ENCODE measurements at places on chromosomes 11 and 22.

- DNase-seq = no peak
Measured at GRCh38 chr11:67652965-67653845, 2.7 kb upstream of the ACY3 start.

GRCh38 chr11:114208377-114208776, 87.8 kb upstream of the NNMT start:
- peak; percentile 4 for DNase-seq

DNA sequence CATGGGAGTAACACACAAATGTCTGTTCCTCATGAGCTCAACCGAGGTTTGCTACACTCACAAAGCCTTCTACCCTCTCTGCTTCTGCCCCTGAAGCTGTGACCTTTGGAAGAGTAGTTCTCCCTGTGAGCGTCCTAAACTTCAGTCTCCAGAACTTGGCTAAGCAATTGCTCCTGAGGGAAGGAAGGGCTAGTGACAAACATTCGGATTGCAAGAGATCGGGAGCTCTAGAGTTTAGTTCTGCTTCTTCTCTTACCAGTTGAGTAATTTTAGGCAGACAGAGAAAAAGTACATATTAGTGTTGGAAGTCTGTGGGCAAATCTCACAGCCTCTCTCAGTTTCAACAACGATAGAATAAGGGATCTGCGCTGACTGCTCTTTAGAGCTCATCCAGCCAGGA, 27.3 kb upstream of the ELF5 start:
- DNase-seq = no peak

GRCh38 chr22:43515902-43516301, 104.1 kb downstream of the MPPED1 start:
- no peak for DNase-seq

- no peak for DNase-seq
Measured at GRCh38 chr11:111559800-111560464, 19.4 kb downstream of the LAYN start.

DNA sequence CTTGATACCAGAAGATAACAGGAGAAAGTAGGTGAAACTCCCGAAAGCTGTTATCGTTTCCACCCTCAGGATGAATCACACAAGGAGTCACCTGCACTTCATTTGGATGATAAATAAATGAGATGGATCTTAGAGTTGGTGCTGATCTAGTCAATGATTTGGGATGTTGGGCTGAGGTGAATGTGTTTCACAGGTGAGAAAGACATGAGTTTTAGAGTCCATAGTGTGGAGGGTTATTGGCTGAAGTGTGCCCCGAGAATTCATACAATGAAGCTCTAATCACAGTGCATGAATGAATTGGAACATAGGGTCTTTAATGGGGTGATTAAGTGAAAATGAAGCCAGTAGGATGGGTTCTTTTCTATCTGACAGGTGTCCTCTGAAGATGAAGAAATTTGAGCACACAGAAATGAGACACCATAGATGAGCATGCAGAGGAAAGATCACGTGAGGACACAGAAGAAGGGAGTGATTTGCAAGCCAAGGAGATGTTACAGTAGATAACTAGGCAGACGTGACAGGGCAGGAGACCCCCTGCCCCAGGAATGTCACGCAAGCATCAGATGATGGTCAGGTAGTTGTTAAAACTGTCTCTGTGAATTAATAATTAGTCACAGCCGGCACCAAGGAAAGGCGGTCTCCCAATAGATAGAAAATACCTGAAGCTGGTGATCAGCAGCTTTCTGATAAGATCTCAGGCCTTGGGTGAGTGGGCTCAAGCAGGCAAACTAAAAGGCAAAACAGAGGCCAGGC, 60.3 kb upstream of the IGLL5 start:
- DNase-seq = no peak

- no peak for DNase-seq
Measured at GRCh38 chr11:117752721-117753237, 44.2 kb downstream of the DSCAML1 start.

DNA sequence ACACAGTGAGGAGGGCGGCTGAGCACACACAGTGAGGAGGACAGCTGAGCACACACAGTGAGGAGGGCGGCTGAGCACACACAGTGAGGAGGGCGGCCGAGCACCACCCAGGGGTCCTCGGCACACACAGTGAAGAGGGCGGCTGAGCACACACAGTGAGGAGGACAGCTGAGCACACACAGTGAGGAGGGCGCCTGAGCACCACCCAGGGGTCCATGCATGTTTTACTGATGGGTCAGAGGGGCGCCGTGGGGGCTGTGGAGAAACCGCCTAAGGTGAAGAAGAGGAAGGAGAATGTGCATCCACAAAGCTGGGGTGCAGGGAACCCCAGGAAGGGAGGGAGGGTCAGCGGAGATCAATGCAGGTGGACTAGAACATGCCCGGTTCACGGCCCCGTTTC, 461.8 kb downstream of the BRD1 start:
- DNase-seq = no peak

DNA sequence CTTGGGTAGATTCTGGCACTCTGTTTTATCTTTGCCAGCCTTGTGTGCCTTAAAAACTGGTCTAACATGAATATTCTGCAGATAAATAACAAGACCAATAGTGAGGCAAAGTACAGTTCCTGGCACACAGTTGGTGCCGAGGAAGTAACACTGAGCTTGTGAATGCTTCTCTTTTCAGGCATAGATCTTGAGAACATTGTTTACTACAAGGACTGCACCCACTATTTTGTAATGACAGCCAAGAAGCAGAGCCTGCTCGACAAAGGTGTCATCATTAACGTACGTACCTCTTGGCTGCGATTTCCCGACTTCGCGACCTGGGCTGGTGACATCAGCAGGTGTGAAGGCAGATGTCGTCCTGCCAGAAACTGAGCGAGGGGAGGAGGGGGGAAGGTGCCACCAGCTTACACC, 105.7 kb downstream of the MICAL2 start:
- no peak for DNase-seq

DNA sequence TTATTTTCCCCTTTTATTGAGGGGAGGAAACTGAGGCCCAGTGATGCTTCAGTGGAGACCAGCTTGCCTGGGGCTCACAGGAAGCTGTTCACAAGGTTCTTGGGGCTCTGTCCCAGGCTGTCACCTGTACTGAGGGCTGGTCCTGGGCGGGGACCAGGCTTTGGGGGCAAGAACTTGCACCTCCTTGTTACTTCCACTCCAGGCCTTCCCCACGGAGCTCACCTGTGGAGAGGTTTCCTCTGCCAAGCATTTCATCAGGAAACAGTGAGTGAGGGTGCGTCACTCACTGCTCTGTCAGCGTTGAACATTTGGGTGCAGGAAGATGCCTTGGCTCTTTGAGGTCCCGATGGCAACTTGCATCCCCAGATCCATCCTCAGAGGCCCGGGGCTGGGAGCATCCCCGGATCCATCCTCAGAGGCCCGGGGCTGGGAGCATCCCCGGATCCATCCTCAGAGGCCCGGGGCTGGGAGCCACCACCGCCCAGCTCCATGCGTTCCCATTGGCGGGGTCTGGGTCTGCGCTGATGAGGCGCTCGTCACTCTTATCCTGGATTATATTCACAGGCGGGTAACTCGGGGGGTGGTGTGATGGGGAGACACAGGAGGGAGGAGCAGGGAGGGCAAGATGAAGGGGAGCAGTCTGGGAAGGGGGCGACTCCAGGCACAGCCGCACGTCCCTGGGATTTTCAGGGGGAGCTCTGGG, 1.4 kb upstream of the SMIM38 start:
- no peak for DNase-seq

- DNase-seq = no peak
Measured at GRCh38 chr22:24066865-24067264, 55.8 kb downstream of the CABIN1 start.

DNA sequence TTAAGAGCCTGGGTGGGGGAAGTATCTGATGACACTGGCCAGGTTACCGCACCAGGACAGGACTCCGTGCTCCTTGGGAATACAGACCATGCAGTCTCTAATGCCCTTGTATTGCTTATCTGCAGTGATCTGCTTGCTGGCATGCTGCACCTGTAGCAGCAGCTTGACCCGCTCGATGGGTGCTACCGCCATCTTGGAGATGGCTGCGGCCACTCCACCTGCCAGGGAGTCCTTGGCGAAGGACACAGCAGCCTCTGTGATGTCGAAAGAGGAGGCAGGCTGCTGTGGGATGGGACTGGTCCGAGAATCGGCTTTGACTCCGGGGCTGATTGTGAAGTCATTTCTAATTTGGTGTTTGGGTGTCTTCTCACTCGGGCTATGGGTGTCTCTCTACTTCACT, 3.1 kb downstream of the WBP2NL start:
- no peak for DNase-seq

DNA sequence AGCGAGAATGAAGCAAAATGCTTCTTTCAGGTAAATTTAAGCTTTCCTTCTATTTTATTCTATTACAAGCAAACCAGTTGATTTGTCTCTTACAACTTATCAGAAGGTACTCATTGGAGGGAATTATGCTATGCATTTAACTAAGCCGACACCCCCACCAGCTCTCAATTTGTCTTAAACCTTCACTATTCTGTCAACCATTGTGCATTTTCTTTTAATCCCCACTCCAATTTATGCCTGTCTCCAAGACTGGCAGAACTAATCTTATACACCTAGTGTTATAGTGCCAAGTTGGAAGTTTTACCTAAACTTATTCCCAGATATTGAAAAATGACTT, 12.5 kb downstream of the TAF1D start:
- DNase-seq = no peak

DNA sequence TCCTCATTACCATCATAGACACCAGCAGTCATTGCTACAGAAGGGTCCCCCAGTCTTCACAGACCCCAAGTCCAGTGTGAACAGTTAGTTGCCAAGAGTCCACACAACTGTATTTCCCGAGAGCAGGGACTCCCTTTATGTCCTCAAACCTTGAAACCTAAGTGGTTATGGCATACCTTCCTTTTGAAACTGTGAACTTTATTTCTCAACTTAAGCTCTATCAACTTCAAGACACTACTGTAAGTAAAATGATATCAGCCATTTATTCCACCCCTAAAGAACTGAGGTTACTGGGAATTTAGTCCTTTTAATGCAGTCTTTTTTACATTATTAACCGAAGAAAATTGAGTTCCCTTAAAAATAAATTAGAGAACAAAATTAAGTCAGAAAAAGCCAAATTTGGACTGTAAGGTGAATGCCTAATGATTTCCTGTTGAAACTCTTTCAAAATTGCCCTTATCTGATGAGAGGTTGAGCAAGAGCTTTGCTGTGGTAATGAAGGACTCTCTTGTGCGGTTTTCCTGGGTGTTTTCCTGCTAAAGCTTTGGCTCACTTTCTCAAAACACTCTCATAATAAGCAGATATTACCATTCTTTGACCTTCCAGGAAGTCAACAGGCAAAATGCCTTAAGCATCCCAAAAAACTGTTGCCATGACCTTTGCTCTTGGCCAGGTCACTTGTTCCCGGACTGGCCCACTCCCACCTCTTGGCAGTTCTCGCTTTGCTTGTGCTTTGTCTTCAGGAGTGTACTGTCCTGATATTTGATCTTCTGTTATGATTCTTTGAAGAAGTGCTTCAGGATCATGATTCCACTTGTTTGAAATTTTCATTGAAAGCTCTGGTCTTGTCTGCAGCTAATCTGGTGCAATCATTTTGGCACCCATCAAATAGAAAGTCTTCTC, 765.4 kb upstream of the ANO3 start:
- no peak for DNase-seq

DNA sequence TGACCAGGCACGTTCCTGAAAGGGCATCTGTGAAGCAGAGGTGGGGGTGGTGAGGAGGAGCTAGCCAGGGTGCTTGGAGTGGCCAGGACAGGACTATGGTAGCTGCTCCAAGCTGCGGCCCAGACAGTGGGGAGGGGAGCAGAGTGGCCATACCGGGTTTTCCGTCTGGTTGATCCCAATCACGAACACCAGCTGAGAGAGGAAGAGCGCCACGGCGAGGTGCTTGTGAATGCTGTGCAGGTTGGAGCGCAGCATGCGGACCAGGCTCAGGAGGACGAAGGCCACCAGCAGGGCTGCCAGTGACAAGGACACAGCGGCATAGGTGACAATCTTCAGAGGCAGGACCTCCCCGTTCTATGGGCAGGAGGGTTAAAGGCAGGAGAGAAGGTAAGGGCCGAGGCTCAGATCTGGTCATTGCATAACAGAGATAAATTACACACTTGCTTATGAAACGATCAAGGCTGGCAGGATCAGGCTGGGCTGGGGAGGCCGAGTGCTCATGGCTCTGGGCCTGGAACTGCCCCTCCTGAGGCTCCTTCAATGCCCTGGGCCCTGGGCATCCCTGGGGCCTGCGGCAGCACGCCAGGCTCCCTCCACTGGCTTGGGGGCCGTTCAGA, 41.5 kb downstream of the TRMU start:
- DNase-seq = no peak

DNA sequence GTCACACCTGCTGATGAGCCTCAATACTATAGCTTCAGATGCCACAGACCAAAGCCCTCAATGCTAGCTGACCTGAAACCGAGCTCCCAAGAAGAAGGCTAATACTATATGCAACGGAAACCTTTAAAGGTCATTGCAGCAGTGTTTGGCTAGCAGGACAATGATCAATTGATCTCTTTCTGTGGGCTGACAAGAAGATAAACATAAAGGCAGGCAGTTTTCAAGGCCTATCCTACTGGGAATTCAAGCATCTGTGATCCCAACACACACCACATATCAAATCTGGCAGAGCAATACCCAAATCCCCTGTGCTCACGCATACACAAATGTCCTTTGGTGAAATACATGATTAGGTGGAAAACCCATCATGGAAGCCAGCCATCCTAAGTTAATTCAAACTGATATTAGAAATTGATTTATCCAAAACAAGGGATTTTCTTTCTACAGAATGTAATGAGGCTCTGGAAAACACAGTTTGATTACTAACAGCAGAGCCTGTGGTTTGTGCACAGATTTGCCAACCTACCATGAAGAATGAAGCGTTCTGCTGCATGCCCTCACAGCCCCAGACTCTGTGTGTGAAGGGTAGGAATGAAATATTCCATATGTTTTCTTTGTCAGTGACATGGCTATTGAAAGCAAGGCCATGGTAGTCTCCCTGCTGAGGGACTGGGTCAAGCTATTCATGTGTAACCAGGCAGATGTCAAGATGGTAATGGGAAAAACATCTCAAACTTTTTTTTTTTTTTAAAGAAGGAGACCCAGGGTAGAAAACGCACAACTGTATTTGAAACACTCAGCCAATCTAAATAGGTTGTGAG, 12.2 kb downstream of the LGR4 start:
- no peak for DNase-seq

DNA sequence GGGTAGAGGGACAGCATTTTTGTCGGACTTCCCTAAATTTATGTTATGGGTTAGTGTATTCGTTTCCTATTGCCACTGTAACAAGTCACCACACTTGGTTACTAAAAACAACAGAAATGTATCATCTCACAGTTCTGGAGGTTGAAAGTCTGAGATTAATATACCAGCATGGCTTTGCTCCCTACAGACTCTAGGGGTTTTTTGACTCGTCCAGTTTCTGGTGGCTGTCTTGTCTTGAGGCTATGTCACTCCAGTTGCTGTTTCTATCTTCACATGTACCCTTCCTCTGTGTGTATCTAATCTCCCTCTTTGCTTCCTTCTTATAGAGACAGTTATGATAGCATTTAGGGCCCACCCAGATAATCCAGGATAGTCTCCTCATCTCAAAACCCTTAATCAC, 9.1 kb upstream of the CCDC179 start:
- no peak for DNase-seq

- no peak for DNase-seq
Measured at GRCh38 chr22:44023404-44024287, 456 bp upstream of the PARVB start.

- DNase-seq = no peak
Measured at GRCh38 chr11:43943931-43944751, 1.7 kb downstream of the C11orf96 start.

Data from stimulated activated CD4-positive, alpha-beta T cell treated with anti-CD3 and anti-CD28 coated beads, TNF-alpha, amount 100 ng/mL, for 24 hours (primary cell).